ENCODE measurements at places on chromosomes 16 and 17. TPM values are rescaled to one million over a fixed set of nuclear protein-coding genes. Genes with fewer than 3 reads are reported as not detected.

TEKT3 gene
- not detected for total RNA-seq

ASPHD1 gene
- not detected for total RNA-seq

SLC5A10 gene
- not detected for total RNA-seq

TANGO6 gene
- 26.0 TPM for total RNA-seq

CCDC200 gene
- not detected for total RNA-seq

KCNG4 gene
- not detected for total RNA-seq

TBCD gene
- total RNA-seq, result 161 TPM

OSBPL7 gene
- total RNA-seq, result 35.6 TPM

KRT222 gene
- total RNA-seq, result not detected

ASPA gene
- not detected for total RNA-seq

RHBDL3 gene
- total RNA-seq, result 2.5 TPM

MYH11 gene
- total RNA-seq, result not detected

PSMD11 gene
- 79.2 TPM for total RNA-seq

GLTPD2 gene
- total RNA-seq, result not detected

THAP11 gene
- total RNA-seq, result 42.6 TPM

CD7 gene
- 240 TPM for total RNA-seq

NOMO2 gene
- total RNA-seq, result 85.0 TPM

SCIMP gene
- total RNA-seq, result not detected

MGAT5B gene
- 0.72 TPM for total RNA-seq

MRPL45 gene
- 33.0 TPM for total RNA-seq

CALB2 gene
- total RNA-seq, result not detected

SGCA gene
- not detected for total RNA-seq

KCNJ16 gene
- not detected for total RNA-seq

CRYBA1 gene
- not detected for total RNA-seq

NPIPA3 gene
- 6.1 TPM for total RNA-seq

TRAF4 gene
- 51.9 TPM for total RNA-seq

TPSG1 gene
- not detected for total RNA-seq

CACNG5 gene
- not detected for total RNA-seq

CEP131 gene
- total RNA-seq, result 14.4 TPM

PARN gene
- 36.8 TPM for total RNA-seq

KRT40 gene
- not detected for total RNA-seq

SPNS2 gene
- total RNA-seq, result 0.53 TPM

SMTNL2 gene
- total RNA-seq, result not detected

HCRT gene
- not detected for total RNA-seq

TMC8 gene
- 447 TPM for total RNA-seq

GPR179 gene
- not detected for total RNA-seq

RNF112 gene
- total RNA-seq, result 0.53 TPM

NOTUM gene
- total RNA-seq, result 0.34 TPM

EPN3 gene
- not detected for total RNA-seq

PRAC1 gene
- not detected for total RNA-seq

BRIP1 gene
- 18.5 TPM for total RNA-seq

SLC16A6 gene
- 4.3 TPM for total RNA-seq

TUBB3 gene
- 0.58 TPM for total RNA-seq

TRIM65 gene
- total RNA-seq, result 29.1 TPM

CACNA1G gene
- not detected for total RNA-seq

SLFN14 gene
- not detected for total RNA-seq

GABARAP gene
- 282 TPM for total RNA-seq

BRICD5 gene
- 12.7 TPM for total RNA-seq

CASKIN1 gene
- total RNA-seq, result 0.28 TPM

CCL8 gene
- not detected for total RNA-seq

CMTM2 gene
- total RNA-seq, result 0.36 TPM

OR3A2 gene
- total RNA-seq, result 2.7 TPM

TEX14 gene
- total RNA-seq, result 0.55 TPM

TAC4 gene
- total RNA-seq, result not detected
